ENCODE measurements at places on chromosomes 3 and 15.

DNA sequence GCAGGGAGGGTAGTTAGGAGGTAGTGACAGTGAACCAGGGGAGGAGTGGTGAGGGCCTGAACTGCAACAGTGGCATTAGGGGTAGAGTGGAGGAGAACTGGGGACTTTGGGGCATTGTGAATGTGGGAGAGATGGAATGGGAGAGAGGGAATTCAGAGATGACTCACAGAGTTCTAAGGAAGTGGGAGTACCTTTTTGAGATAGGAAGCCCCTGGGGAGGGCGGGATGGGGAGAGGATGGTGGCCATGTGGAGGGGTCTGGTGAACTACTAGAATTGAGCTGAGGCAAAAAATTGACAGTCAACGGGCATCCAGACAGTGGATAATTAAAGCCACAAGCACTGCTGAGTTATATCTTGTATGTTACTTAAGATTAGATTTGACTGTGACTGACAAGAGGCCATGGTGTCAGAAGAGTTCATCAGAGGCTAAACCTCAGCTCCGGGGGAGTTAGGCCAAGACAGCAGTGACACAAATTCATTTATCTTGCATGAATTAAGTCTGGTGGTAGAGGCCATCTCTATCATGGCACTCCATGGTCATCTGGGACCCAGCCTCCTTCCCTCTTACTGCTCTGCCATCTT lies 34.0 kb downstream of the PLEKHO2 start:
- no peak for DNase-seq

GRCh38 chr15:94363382-94363781 lies 132.0 kb downstream of the MCTP2 start:
- no peak for DNase-seq

GRCh38 chr15:67108122-67108961 lies 42.9 kb downstream of the SMAD3 start:
- no peak for DNase-seq

DNA sequence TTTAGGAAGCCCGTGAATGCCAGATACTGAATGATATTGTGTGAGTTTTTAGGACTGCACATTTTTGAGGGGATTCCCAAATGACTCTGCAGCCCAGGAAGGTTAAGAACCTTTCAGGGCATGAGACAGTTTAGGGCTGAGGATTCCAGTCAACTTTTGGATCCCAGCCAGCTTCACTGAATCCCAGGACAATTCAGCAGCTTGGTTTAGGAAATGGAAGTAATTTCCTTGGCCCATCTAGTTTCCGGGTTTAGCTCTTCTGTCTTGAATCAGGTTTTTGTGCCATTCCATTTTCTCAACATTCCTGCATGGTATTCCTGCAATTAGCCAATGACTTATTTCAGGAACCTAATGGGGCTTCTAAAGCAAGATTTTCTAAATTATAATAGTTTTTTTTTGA lies 253.9 kb downstream of the LSAMP start:
- no peak for DNase-seq

- no peak for DNase-seq
Measured at GRCh38 chr3:75342425-75342824, 321.7 kb upstream of the FRG2C start.

DNA sequence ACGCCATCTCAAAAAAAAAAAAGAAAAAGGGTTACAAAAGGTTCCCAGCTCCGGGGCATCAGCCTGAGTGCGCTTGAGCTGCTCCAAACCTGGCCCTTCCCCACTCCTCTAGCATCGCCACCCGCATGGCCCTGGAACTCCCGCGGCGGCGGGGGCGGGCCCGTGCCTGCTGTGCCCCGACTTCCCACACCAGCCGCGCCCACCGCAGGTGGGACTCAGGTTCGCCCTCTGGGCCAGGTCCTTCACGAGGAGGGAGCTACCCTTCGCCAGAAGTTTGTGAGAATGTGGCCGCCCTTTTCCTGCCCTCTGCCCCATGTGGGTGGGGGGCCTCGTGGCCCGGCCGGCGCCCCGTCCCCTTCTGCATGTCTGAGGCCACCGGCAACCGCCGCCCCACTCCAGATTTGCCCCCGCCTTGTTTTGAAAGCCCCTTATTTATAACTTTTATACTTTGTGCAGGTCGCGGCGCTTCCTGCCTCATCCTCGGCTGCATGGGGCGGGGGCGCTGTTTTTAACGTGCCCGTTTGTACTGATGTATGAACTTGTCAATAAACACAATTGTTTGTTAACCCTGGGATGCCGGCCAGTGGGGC lies 507 bp upstream of the JMJD7 start:
- peak; percentile 24 for DNase-seq

GRCh38 chr15:66943456-66944095 lies 121.8 kb upstream of the SMAD3 start:
- no peak for DNase-seq

DNA sequence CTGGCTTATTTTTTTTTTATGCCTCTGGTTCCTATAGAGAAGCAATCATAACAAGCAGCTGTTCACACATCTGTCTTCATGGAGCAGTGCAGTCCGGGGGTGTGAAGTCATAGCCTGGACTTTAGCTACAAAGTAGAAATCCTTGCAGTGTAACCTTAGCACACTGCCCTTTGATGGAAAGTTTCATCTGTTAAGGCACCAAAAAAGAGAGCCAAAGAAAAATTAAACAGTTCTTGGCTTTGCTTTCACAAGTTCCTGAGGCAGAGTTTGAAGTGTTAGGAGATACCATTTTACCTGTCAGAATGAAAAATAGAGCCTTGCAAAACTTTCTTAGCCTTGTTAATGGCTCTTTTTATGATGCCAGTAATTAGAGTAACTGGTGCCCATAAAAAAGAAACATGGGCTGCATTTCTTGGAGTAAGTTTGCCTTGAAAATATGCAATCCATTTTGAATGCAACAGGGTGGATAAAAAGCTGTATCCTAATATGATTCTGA lies 84.1 kb downstream of the PIK3R4 start:
- DNase-seq: no peak

GRCh38 chr3:194604837-194605236 lies 28.4 kb downstream of the TMEM44 start:
- DNase-seq: no peak

DNA sequence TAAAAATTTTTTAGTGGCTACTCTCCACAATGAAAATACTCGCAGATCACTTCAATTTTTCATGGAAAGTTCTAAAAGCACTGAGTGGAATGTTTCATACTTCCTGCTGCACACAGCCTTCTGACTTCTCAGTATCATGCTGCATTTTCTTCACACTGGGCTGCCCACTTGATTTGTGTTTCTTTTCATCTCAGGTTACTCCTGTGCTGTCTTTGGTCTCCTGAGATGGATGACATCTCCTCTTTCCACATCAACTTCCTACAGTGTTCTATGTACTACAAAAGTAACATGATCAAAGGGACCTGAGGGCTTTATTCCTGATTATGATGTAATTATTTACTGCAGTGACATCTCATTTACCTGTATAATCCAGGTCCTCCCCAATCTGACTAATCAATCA lies 927.7 kb downstream of the ROBO2 start:
- DNase-seq: no peak

GRCh38 chr3:143657391-143657790 lies 190.9 kb downstream of the SLC9A9 start:
- no peak for DNase-seq

DNA sequence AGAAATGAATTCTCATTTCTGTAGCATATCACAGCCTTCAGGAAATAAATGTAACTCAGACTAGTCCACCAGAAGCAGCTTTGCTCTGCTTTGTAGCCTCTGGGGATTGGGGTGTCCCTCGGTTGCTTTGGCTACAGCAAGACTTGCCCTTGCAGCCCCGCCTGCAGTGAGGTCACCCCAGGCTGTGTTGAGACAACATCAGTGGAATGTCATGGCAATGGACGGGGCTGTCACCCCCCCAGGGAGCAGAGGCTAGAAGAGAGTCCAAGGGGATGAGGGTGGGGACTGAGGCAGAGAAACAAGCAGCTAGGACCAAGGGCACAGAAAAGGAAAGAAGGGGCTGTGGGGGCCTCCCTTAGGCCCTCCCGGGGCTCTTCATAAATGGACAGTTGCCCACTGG lies 854 bp downstream of the CLEC3B start:
- DNase-seq: no peak

- DNase-seq: no peak
Measured at GRCh38 chr3:114789803-114790202, 357.3 kb downstream of the ZBTB20 start.

- DNase-seq: no peak
Measured at GRCh38 chr3:72559385-72559784, 288.9 kb downstream of the SHQ1 start.

DNA sequence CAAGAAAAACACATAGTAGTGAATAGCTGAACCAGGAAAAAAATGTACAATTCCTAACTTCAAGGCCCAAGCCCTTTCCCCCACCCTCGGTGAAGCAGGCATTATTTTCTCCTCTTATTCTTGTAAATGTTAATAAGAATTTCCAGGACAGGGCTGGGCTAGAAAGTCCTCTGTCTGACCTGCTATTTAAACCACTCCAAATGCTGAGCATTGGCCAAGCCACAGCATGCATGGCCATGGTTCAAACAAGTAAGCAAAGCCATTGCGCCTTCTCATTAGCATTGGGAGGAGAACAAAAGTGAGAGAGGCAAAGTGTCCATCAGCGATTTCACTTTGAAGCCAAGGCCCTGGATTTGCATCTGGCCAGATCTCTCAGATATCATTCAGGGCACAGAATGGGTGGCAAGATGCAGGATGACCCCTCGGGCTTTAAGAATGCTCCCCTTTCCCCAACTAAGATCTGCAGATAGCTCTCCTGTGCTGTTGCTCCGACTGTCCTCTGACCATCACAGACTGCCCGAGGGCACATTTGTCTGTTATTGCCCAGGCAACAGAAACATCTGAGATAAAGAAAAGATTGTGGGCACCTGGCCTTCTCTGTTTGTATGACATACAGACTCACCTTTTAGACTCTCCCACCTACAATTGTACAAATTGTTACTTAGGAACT lies 46.3 kb downstream of the CEMIP start:
- no peak for DNase-seq

DNA sequence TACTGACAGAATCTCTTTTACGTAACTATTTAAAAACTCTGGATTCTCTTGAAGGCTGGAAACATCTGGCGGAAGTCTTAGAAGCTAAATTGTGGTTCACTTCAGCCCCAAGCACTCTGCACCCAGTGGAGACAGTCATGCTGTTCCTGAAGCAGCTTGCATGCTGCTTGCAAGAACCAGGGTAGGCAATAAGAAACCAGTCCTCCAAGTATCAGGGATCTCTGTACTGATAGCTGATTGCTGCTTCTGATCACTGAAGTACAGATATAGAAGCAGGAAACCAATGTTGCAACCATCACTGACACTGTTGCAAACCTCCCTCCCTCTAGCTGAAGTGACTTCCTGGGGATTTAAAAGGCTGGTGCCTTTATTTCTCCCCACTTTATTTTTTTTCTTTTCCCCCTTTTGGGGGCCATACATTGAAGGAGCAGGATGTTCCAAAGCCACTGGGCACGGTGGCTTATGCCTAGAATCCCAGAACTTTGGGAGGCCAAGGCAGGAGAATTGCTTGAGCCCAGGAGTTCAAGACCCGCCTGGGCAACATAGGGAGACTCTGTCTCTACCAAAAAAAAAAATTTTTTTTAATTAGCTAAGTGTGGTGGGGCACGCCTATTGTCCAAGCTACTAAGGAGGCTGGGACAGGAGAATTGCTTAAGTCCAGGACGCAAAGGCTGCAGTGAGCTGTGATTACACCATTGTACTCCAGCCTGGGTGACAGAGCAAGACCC lies 15.3 kb downstream of the SPCS1 start:
- DNase-seq: no peak

DNA sequence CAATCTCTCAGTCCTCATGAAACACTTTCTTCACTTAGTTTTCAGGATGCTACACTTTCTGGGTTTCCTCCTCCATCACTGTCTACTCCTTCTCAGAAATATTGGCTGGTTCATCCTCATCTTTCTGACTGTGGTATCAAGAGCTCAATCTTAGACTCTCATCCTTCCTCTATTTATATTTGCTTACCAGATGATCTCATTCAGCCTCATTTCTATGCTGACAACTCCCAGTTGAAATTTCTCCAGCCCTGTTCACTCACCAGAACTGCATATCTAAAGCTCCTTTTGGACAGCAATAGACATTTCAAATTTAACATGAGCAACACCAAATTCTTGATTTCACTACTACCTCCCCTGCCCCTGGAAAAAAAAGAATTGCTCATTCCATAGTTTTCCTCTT lies 48.0 kb upstream of the FBN1 start:
- no peak for DNase-seq

All from T follicular helper cell (primary cell).